ENCODE measurements at places on chromosomes 2 and 18.

DNA sequence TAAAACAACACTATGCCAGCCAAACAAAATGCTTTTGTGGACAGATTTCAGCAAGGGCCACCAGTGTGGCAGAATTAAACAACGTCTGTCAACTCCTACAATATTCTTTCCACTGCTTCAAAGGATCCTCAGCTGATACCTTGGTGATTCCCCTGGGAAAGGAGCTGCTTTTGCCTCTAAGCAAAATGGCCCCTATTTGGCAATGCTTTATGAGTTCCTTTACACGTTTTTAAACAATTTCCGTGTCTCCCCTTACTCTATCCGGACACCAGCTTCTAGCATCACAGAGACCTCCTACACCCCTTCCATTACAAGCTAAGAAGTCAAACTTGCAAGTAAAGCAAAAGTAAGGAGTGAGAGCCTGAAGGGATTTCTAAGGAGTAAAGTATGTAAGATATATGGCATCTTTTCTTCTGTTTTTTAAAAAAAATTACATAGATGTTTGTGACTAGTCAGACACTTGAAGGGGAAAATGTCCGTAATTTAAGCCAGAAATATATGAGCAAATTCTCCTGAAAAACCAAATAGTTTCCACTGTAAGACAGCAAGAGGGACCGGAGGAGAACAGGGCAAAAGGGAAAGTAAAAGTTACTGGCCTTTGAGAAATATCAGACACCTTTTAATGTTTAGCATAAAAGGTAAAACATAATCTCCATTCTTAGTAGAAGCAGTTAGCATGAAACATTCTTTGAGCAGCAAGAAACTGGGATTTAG lies 1.9 kb downstream of the SOS1 start:
- peak; percentile 16 for DNase-seq

GRCh38 chr2:149388120-149388816 lies 57.9 kb downstream of the LYPD6 start:
- no peak for DNase-seq

DNA sequence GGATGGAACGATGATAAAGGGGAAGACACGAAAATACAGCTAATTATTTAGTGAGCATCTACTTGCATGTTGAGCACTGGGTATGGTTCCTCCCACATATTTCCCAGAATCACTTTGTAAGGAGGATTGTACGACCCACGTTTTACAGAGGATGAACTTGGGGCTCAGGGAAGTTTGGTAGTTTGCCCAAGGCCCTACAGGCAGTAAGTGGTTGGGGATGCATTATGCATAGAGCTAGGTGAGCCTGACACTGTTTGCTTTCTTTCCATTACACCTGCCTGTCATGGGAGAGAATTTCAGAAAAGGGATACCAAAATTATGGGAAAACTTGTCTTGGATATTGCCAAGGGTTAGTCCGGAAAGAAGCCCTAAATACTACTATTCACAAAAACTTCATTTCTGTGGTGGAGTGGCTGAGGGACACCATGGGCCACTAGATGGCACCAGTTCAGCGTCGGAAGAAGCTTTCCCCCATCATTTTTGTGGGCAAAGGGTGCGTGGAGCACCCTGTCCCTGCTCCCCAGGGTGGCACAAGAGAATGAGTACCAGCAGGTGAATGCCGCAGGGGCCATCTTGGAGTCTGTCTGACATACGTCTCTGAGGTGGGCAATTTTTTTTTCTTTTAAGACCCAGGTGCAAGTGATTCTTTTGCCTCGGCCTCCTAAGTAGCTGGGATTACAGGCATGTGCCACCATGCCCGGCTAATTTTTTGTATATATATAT lies 23.5 kb upstream of the C18orf32 start:
- DNase-seq = peak; percentile 57

DNA sequence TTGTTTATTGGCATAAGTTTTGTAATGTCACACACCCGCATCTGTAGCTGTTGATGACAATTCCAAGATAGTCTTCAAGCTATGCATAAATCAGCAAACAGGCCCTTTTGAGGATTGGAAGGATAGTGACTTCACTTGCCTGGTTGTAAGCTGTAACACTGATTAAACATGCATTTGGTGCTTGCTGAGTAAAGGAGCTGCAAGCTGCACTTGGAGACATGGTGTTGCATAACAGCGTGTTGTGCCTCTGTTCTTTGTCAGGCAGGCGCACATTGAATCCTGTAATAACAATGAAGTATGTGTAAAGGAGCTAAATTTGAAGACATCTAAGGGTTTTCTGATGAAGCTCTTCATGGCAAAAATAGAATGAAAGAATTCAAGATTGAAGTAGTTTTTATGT lies 68.7 kb upstream of the TTC27 start:
- no peak for DNase-seq

DNA sequence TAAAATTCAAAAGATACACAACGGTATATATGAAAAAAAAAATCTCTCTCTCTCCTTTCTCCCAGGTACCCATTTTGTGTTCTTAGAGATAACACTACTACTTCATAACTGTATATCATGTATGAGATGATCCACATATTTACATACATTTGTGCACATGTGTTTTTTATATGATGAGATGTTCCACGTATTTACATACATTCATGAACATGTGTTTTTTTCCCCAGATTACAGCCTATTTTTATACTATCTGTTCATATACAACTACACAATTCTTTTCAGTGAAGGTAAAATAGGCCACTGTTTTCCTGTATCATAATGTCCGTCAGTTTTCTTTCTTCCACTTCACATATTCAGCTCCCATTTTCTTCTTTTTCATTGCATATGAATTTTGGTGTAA lies 808.9 kb downstream of the LRRTM4 start:
- no peak for DNase-seq

GRCh38 chr18:35410561-35410960 lies 33.4 kb upstream of the ZNF396 start:
- DNase-seq = no peak

DNA sequence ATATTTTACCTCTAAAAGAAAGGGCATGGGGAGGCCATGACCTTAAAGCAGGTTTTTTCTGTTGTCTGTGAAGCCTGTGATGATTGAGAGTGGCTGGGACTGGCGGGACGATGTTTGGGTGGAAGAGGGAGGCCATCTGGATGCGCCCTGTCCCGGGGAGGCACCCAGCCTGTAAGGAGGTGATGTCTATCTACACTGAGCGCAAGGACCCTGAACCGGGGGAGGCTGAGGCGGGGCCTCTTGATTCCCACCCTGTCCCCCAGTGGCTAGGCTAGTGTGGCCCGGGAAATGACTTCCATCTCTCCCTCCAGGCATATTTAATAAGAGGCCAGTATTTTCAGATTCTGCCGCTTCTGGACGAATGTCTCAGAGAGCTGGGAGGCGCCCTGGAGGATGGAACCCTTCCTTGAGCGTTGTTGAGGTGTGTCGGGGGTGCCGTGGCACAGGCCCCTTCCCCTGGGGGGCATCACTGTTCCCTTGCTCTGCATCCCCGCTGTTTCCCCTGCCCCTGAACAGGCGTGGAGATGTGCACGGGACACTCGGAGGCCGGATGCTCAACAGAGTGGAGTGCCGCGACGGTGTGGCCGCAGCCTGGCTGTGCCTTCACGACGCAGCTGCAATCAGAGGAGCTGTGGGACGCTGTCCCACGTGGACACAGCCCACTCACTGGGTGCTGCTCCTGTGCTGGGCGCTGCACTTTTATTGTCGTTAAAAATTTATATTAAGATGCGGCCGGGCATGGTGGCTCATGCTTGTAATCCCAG lies 185.4 kb downstream of the LDLRAD4 start:
- DNase-seq = no peak

DNA sequence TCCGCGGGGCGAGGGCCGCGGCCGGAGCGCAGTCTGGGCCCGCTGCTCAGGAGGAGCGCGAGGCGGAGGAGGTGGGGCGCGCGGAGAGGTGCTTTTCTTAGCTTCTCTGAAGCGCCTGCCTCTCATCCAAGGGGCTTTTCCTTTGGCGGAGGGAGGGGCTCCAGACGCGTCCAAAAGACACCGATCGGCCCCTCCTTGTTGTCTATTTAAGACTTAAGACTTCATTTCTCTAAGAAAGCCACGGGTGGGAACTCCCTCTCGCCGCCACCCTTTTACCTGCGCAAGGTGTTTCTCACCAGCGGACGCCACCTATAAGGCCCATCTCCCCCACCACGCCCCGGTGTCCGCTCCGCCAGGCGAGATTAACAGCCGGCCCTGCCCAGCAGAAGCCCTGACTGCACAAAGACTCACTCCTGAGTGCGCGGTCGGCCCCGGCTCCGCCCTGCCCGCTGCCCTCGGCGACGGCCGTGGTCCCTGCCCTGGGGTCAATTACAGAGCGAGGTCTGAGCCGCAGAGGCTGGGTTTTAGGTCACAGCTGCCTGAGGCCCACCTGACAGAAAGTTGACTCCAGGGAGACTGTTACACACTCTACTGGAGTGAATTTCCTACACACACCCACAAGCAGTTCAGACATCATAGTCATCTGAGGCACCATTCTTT lies at the start of gene DSC2:
DSC2 (minus strand) TSS at position 397 of the 660 bp plus-strand sequence. CDS start 450 bp downstream, outside the sequence.
- DNase-seq = no peak

- DNase-seq = no peak
Measured at GRCh38 chr2:176852667-176853066, 359.9 kb upstream of the HNRNPA3 start.

DNA sequence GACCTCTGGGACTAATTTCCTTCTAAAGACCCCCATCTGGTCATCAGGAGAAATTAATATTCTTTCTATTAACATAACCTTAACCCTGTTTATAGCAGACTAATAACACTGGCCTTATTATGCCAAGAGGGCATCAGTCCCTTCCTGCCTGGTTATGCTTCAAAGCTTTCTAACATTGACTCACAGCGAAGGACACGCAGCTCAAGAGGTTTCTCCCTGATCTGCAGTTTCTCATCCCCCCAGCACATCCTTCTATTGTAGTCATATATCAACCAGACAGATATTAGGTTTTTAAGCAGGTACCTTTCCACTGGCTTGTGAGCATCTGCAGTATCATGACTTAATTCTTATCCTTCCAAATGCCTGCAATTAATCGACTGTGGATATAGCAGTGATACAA lies 100.0 kb upstream of the CXCR4 start:
- DNase-seq = no peak

- no peak for DNase-seq
Measured at GRCh38 chr2:115427436-115427835, 985.0 kb downstream of the DPP10 start.

DNA sequence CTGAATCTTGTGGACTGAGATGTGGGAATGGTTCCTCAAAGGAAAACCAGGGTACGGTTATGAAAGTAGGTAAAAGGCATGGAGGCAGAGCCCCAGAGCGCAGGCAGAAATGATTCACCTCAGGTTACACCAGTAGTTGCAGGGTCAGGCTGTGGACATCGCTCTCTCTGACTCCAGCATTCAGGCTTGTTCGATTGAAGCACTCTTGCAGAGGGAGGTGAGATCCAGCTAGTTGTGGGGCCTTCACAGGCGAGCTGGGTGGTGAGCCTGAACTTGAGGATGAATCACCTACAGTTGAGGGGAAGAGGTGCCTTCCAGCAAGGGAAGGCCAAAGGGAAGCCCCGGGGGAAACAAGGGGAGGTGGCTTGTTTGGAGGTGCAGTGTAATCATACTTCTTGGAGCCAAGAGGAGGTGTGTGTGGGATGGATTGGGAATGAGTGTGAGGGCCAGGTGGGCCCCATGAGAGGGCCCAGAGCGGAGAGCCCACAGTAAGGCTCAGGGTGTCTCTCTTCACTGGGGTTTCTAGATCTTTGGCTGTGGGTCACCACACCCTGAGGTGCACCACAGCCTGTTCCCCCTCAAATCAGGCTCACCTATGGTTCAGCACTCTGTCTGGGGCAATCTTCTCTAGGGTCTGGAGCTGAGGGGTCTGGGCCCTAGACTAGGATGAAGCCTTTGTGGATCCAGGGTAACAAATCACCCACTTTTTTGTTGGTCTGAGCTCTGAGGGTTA lies 48.5 kb upstream of the MCFD2 start:
- no peak for DNase-seq

GRCh38 chr2:153106802-153107477 lies 371.6 kb downstream of the RPRM start:
- no peak for DNase-seq

DNA sequence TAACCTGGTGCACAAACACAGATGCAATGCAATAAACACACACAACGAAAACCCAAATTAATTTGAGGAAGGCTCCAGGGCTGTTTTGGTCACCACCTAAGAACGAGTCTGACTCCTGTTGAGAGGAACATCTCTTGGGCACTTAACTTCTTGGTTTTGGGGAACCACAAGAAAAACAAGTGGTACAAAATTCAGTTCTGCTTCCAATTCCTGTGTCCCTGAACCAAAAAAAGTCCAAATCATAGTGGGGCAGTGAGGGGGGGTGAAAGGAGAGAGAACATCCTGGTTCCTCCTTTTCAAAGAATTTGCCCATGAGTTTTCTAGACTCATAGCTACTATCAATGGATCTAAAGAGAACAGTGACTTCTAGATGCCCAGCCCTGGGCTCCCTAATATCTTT lies 143.6 kb downstream of the COL4A4 start:
- DNase-seq = no peak

DNA sequence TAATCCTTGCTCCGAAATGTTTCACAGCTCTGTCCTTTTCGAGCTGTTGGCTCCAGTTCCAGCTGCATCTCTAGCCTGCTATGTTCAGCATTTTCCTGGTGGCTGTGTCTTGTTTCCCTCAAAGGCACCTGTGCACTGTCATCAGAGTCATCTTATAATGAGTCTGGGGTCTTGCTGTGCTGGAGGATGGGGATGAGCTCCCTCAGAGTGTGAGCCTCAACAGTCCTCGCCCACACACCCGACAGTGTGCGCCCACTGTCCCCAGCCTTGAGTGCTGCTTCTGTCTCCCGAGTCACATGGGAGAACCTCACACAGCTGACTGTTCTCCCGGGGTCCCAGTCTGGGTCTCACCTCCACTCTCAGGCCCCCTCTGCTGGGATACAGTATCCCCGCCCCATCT lies 25.4 kb downstream of the SPP2 start:
- DNase-seq = no peak

DNA sequence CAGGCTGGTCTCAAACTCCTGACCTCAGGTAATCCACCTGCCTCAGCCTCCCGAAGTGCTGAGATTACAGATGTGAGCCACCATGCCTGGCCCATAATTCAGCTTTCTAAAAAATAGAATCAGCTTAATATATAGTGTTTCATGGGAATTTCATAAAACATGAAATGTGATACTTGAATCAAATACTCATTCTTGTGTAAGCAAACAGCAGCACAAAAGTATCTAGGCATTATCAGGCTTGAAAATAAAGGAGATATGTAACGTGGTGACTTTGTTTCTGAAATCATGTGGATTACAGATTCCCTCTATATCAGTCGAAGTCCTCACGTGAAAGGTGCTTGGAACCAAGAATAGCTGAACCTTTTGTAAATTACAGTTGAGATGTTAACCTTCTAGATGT lies 229.1 kb downstream of the FHOD3 start:
- DNase-seq = no peak

DNA sequence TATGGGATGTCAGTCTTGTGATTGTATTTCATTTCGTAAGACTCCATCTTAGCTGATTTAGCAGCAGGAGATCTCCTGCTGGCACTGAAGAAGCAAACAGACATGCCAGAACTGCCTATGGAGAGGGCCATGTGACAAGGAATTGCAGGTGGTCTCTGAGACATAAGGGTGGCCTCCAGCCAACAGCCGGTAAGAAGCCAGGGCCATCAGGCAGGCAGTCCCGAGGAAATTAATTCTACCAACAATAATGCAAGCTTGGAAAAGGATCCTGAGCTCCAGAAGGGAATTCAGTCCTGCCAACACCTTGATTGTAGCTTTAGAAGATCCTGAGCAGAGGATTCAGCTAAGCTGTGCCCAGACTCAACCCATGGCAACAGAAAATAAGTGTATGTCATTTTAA lies 87.1 kb upstream of the DNAJC10 start:
- DNase-seq = no peak

Measured in dermis microvascular lymphatic vessel endothelial cell (primary cell).